Activated naive CD8-positive, alpha-beta T cell treated with anti-CD3 and anti-CD28 coated beads, Interleukin-2, amount 50 U/mL, for 24 hours (primary cell): ENCODE measurements at places on chromosomes 4 and X.

- DNase-seq, result no peak
- no peak overlapping the region for H3K4me3 ChIP-seq
- no peak overlapping the region for H3K27ac ChIP-seq
- H3K36me3 ChIP-seq, result peaks cover 56% of the 10 kb centered on the region
Measured at GRCh38 chr4:113738251-113738650, 23.3 kb downstream of the CAMK2D start.

- H3K4me3 ChIP-seq, result no peak overlapping the region
- no peak overlapping the region for H3K27ac ChIP-seq
- no peaks in the 10 kb centered on the region for H3K36me3 ChIP-seq
- H3K4me1 ChIP-seq, result no peaks in the 10 kb centered on the region
Measured at GRCh38 chr4:128571747-128572146, 237.8 kb upstream of the JADE1 start.

- no peak for DNase-seq
- H3K36me3 ChIP-seq, result no peaks in the 10 kb centered on the region
- no peak overlapping the region for H3K27ac ChIP-seq
- peaks cover 8% of the 10 kb centered on the region for H3K27me3 ChIP-seq
Measured at GRCh38 chr4:183132865-183133264, 33.8 kb downstream of the WWC2 start.

DNA sequence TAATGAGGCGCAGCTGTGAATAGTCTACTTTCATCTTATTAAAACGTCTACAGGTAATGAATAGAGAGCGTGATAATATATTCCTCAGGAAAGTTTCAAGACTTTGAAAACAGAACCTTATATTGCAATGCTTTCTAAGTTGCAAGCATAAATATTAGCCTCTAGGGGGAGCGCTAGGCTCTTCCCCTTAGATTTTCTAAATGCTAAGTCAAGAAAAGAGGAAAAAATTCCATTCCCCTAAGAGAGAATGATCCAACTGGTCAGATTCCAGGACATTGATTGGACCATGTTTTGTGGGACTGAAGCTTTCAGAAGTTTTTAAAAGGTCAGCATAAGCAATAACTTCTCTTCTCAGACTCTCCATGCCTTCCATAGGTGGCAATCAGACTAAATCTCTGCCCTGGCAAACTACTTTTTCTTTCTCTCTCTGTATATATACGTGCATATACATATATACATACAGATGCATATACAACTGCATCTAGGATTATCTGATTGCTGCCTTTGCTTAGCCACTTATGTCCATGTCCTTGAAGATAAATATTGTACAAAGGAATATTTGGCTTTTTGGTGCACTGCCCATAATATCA lies 492.9 kb downstream of the INPP4B start:
- H3K27me3 ChIP-seq, result no peaks in the 10 kb centered on the region
- peak overlapping the region; percentile 90 for H3K27ac ChIP-seq
- H3K4me3 ChIP-seq, result peak overlapping the region; percentile 45
- peaks cover 95% of the 10 kb centered on the region for H3K4me1 ChIP-seq
- DNase-seq, result no peak
- H3K36me3 ChIP-seq, result peaks cover 7% of the 10 kb centered on the region

DNA sequence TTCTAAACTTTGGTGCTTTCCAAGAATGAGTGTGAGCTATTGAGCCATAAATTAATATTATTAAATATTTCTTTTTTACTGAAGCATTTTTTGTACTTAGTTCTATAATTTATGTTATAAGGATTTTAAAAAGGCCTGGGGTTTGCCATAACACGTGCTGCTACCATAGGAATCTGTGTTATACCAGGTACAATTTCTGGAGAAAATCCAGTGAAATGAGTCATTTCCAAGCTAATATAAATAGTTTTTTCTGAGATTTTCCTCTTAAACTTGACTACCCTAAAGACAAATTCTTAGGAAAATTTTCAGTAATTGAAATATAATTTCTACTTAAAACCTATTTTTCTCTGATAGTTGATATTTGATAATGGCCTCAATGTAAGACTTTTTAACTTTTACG lies 130.8 kb downstream of the TLL1 start:
- DNase-seq, result no peak
- no peaks in the 10 kb centered on the region for H3K36me3 ChIP-seq
- no peak overlapping the region for H3K27ac ChIP-seq
- H3K4me1 ChIP-seq, result no peaks in the 10 kb centered on the region
- H3K27me3 ChIP-seq, result no peaks in the 10 kb centered on the region

- H3K4me1 ChIP-seq, result no peaks in the 10 kb centered on the region
- peaks cover 3% of the 10 kb centered on the region for H3K36me3 ChIP-seq
- no peaks in the 10 kb centered on the region for H3K27me3 ChIP-seq
- DNase-seq, result no peak
Measured at GRCh38 chr4:961351-962230, 11.8 kb downstream of the DGKQ start.

- no peak for DNase-seq
- H3K36me3 ChIP-seq, result no peaks in the 10 kb centered on the region
- peaks cover 16% of the 10 kb centered on the region for H3K4me1 ChIP-seq
- no peaks in the 10 kb centered on the region for H3K27me3 ChIP-seq
Measured at GRCh38 chr4:141706445-141706844, 70.1 kb downstream of the IL15 start.

DNA sequence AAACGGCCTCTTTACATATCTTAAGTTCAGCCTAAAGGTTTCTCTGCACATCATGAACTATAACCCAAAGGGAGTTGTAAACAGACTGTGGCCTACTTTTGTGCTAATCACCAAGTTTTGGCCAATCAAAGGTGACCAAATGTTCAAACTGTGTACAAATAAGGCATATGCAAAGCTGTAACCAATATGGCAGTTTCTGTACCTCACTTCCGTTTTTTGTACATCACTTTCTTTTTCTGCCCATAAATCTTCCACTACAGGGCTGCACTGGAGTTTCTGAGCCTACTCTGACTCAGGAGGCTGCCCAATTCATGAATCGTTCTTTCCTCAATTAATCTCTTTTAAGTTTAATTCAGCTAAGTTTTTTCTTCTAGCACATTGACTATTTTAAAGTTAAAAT lies 318.7 kb downstream of the SLC7A11 start:
- H3K4me1 ChIP-seq, result no peaks in the 10 kb centered on the region

DNA sequence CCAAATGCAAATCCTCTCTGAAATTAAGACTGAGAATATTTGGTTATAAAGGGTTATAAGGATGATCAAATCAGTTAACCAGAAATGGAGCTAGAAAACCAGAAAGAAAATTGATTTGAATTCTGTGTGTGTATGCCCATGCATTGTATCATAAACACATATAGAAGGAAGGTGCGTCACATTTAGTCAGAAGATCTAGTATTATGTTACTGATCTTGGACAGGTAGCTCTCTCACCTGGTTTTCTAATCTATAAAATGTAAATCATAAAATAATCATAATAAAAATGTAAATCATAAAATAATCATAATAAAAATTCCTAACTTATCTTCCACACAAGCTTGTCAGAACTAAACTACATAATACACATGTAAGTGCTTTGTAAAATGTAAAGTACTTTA lies 78.8 kb downstream of the BMP3 start:
- no peak for DNase-seq
- peaks cover 2% of the 10 kb centered on the region for H3K27me3 ChIP-seq
- H3K27ac ChIP-seq, result no peak overlapping the region
- H3K4me3 ChIP-seq, result no peak overlapping the region
- H3K36me3 ChIP-seq, result no peaks in the 10 kb centered on the region

- H3K27ac ChIP-seq, result no peak overlapping the region
- no peak for DNase-seq
- no peaks in the 10 kb centered on the region for H3K27me3 ChIP-seq
- H3K36me3 ChIP-seq, result peaks cover 4% of the 10 kb centered on the region
Measured at GRCh38 chrX:134369576-134369975, 90.4 kb upstream of the HPRT1 start.

DNA sequence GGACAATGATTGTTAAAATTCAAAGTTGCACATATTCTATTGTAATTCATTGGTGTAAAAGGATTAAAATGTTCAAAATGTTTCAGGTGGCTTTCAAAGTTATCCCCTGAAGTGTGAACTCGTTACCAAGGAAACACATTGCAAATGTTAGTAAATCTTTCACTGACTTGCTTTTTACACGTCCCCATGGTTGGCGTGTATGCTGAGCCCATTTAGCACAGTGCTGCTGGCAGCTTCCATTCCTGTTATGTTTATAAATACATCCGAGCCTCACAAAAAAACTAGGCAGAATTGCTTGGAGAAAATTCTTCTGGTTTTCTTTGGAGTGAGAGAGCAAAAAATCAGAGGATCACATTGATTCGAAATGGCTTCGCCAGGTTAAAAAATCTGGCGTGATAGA lies 105.9 kb upstream of the HPGD start:
- no peaks in the 10 kb centered on the region for H3K36me3 ChIP-seq
- no peaks in the 10 kb centered on the region for H3K4me1 ChIP-seq
- no peaks in the 10 kb centered on the region for H3K27me3 ChIP-seq
- no peak overlapping the region for H3K27ac ChIP-seq
- no peak overlapping the region for H3K4me3 ChIP-seq

DNA sequence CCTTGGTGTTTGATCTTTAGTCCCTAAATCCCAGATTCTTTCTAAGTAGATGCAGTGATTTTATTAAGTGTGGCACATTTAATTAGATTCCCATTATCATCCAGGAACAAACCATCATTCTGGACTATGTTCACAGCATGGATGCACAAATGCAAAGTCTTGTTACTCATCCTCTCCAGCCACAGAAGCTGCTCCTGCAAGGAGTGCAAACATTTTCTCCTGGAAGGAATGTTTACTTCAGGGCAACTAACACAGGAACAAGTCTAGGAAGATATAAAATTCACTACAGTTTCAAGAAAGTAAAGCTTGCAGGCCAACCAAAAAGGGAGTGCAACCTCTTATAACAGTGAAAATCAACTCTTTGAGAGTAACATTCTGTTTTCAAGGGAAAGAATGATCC lies 106.0 kb downstream of the IQCM start:
- H3K27me3 ChIP-seq, result no peaks in the 10 kb centered on the region
- DNase-seq, result no peak
- H3K36me3 ChIP-seq, result no peaks in the 10 kb centered on the region

DNA sequence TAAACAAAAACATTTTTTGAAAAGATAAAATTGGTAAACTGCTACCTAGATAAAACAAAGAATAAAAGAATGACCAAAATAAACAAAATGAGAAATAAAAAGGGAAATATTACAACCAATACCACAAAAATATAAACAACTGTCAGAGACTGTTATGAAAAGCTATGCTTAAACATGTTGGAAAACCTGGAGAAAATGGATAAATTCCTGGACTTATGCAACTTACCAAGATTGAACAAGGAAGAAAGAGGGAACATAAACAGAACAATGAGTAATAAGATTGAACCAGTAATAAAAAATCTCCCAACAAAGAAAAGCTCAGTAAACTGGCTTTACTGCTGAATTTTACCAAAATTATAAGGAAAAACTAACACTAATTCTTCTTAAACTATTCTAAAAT lies 518.7 kb downstream of the GRXCR1 start:
- H3K36me3 ChIP-seq, result no peaks in the 10 kb centered on the region
- no peak for DNase-seq
- no peak overlapping the region for H3K4me3 ChIP-seq
- no peaks in the 10 kb centered on the region for H3K4me1 ChIP-seq
- no peak overlapping the region for H3K27ac ChIP-seq
- H3K27me3 ChIP-seq, result no peaks in the 10 kb centered on the region

- H3K36me3 ChIP-seq, result no peaks in the 10 kb centered on the region
- no peak for DNase-seq
- H3K27me3 ChIP-seq, result peaks cover 11% of the 10 kb centered on the region
- no peak overlapping the region for H3K4me3 ChIP-seq
Measured at GRCh38 chr4:159483782-159484741, 381.2 kb downstream of the RAPGEF2 start.

DNA sequence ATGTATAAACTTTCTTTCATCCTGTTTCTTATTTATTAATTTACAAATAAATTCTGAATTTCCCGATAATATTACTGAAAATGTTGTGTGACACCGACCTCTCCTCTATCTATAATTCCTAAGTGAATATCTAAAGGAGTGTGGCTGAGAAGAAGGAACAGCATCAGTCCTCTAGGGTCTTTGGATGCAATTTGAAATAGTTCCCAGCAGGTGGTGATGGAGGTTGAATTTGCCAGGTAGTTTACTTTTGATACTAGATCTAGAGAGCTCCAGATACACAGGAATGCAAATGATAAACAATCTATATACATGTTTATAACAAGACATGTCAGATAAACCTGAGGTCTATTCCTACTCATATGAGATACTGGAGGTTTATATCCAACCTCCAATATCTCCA lies 305.4 kb downstream of the PCDH18 start:
- H3K36me3 ChIP-seq, result no peaks in the 10 kb centered on the region
- H3K27me3 ChIP-seq, result no peaks in the 10 kb centered on the region
- no peak overlapping the region for H3K4me3 ChIP-seq
- DNase-seq, result no peak
- no peak overlapping the region for H3K27ac ChIP-seq
- no peaks in the 10 kb centered on the region for H3K4me1 ChIP-seq

DNA sequence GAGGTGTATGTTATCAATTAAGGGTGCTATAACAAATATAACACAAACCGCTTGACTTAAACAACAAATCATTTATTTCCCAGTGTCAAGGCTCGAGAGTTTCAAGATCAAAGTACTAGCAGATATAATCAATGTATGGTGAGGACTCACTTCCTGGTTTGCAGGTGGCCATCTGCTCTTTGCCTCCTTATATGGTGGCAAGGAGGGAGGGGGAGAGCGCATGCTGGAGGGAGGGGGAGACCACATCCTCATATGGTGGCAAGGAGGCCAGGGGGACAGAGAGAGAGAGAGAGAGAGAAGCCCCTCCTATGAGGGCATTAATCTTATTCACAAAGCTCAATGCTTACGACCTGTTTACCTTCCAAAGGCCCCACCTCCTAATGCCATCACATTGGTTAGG lies 372.3 kb upstream of the SPOCK3 start:
- H3K27me3 ChIP-seq, result no peaks in the 10 kb centered on the region
- DNase-seq, result no peak
- H3K27ac ChIP-seq, result no peak overlapping the region
- H3K36me3 ChIP-seq, result no peaks in the 10 kb centered on the region

DNA sequence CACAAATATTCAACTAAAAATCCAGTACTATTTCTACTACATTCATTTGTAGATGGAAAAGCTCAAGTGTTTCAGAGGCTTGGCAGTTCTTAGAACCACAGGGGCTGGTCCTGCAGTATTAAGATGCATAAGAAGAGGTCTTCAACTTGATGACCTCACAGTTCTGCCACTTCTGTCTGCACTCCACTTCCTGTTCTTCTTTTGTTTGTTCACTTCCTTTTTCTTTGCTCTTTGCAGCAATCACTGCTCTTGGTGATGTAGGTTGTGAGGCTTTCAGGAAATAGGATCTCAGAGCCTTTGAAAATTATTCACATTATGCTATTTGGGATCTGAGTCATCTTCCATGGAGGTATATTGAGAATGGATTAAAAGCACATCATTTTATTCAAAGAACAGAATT lies 602.0 kb upstream of the CPEB2 start:
- H3K4me1 ChIP-seq, result no peaks in the 10 kb centered on the region
- no peak overlapping the region for H3K27ac ChIP-seq
- peaks cover 1% of the 10 kb centered on the region for H3K36me3 ChIP-seq
- H3K27me3 ChIP-seq, result no peaks in the 10 kb centered on the region
- DNase-seq, result no peak

DNA sequence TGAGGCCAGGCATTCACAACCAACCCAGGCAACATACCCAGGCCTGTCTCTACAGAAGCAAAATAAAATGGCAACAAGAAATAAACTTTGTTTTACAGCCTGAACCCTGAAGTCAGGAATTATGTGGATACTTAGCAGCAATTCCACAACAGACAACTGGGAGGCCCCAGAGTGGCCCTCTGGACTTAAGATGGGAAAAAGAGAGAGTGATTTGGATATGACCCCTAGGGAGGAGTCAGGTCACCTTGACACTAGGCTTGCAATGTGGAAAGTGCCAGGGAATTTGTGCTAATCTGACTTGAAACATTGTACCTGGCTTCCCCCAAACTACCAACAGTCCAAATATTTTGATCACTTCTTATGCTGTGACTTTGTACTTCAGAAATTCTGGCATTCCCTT lies 193.1 kb downstream of the PARM1 start:
- no peaks in the 10 kb centered on the region for H3K4me1 ChIP-seq
- H3K36me3 ChIP-seq, result no peaks in the 10 kb centered on the region
- H3K27ac ChIP-seq, result no peak overlapping the region
